Colonic mucosa (tissue), 4 donors: ENCODE measurements at places on chromosomes 2 and 18. TPM values are rescaled to one million over a fixed set of nuclear protein-coding genes. Genes with fewer than 3 reads are reported as not detected.

GRCh38 chr18:51404620-51405019, 207.1 kb upstream of the MEX3C start:
- no peak for DNase-seq

- DNase-seq = no peak
Observed at GRCh38 chr2:113230531-113230930, 48.2 kb downstream of the PAX8 start.

Gene ANKRD29
- total RNA-seq = 1.1 TPM

- no peak for DNase-seq
Observed at GRCh38 chr2:58756336-58756735, 515.2 kb upstream of the FANCL start.

- no peak for DNase-seq
Observed at GRCh38 chr2:162184359-162184758, 32.3 kb upstream of the GCG start.

Gene CD8B2
- total RNA-seq = not detected

Gene PAX8
- total RNA-seq = 1.9 TPM

- DNase-seq = no peak
Observed at GRCh38 chr18:49223837-49224529, 236.5 kb downstream of the DYM start.

DNA sequence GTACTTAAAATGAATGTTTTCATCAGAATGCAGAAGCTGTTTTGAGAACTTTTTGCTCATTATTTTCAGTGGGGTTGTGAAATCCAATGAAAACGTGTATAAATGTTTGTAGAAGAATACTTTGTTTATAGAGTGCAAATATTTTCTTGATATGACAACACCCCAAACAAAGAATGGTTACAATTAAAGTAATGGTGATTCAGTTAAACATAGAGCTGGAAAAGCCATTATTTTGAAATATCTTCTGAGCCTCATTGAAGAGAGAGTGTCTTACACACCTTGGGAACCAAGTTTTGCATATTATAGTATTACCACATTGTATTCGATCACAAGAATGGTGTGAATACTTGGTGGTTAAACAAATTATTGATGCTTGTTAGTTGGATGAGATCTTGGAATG, 48.7 kb downstream of the SPTBN1 start:
- no peak for DNase-seq

GRCh38 chr2:197972061-197972460, 167.7 kb downstream of the PLCL1 start:
- peak; percentile 29 for DNase-seq

Gene IL1RL2
- 1.9 TPM for total RNA-seq

DNA sequence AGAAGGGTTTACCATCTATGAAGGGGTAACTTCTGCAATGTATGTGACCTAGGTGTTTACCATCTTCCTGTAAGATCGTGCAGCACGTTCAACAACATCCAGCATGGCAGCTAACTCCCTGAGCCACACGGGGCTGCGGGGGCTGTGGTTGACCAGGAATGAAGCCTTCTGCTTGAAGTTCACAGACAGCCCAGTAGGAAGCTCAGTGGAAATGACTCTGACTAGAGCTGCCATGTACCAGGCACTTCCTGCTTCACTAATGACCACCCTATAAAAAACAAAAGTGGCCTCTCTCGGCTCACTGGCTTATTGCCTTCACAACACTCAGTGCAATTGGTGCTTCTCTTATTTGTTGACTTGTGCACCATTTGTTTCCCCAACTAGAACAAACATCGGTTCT, 99.7 kb upstream of the SMAD7 start:
- DNase-seq = no peak

Gene C1QL2
- not detected for total RNA-seq

DNA sequence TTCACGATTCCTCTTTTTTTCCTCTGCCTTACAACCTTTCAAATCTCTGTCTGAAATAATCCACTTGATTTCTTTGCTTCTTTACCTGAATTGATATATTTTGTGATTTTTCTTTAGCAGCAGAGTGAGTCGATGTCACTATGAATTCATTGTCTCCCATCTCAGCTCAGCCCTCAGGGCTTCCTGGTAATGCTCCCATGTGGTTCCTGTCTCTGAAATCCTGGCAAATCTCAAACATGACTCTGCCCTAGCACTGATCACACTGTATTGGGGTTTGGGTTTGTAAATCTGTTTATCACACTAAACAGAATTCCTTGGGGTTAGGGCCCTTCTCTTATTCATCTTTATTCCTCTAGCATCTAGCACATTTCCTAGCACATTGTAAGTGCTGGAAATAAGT, 43.0 kb upstream of the MSTN start:
- DNase-seq = no peak

GRCh38 chr18:23578891-23579653, 7.2 kb downstream of the NPC1 start:
- no peak for DNase-seq

DNA sequence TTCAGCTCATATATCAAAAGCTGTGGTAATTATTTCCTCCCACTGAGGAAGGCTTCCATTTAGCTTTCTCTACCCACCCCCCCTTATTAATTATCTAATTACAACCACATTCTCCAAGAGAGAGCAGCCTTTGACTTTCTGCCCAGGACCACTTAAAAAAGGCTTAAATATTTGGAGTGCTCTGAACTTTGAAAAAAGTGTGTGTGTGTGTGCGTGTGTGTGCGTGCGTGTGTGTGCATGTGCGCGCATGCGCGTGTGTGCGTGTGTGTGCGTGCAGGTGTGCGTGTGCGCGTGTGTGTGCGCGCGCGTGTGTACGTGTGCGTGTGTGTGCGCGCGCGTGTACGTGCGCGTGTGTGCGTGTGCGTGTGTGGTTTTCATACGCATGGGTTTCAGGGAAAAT, 57.8 kb downstream of the TWIST2 start:
- DNase-seq = no peak

DNA sequence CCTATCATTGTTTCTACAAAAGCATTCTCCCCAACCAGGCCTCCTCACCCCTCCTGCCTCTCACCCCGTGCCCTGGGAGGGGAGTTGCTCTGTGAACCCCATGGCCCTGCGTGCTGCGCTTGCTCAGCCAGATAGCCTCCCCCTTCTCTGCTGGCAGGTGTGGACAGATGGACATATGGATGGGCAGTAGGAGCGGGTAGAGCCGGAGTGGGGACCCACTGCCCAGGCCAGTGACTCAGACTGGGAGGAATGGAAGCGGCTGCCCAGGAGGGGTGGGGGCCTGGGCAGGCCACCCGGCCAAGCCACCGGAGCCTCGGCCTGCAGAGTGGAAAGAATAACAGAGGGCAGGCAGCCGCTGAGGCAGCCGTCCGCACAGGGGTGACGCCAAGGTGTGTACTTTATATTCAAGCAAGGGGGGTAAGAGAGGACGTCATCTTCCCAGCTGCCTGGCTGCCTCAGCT, 8.7 kb downstream of the CYP26B1 start:
- DNase-seq = no peak
